Pulmonary artery endothelial cell (primary cell): ENCODE measurements at places on chromosomes 3 and 15. TPM values are rescaled to one million over a fixed set of nuclear protein-coding genes. Genes with fewer than 3 reads are reported as not detected.

- DNase-seq, result no peak
These were observed 93.7 kb upstream of the TBC1D5 start for GRCh38 chr3:17836092-17836491.

GRCh38 chr3:156483426-156483825, 71.5 kb downstream of the SSR3 start:
- DNase-seq, result peak; percentile 15

- no peak for DNase-seq
These were observed 31.1 kb downstream of the CYFIP1 start for GRCh38 chr15:22949074-22949547.

DNA sequence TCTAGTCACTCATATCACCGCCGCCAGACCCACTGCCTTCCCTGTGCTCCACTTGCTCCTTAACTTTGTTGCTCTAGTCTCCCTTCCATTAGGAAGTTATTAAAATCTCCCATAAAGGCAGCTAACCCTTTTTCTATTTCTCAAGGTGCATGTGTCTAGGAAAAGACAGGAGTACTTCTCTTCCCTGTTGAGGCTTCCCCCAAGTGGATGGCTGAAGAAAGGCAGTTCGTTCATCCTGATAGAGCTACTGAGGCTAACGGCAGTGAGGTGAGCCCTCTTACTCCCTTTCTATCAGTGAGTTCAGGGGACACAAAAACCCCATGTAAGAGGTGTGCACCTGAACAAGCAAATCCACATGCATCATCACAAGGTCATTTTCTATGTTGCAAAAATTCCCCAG, 397.8 kb downstream of the IGSF11 start:
- DNase-seq, result no peak

GRCh38 chr3:156145866-156146265, 25.5 kb downstream of the KCNAB1 start:
- DNase-seq, result no peak

Gene ZNF385D
- total RNA-seq, result 0.79 and 1.2 TPM in 2 replicates

DNA sequence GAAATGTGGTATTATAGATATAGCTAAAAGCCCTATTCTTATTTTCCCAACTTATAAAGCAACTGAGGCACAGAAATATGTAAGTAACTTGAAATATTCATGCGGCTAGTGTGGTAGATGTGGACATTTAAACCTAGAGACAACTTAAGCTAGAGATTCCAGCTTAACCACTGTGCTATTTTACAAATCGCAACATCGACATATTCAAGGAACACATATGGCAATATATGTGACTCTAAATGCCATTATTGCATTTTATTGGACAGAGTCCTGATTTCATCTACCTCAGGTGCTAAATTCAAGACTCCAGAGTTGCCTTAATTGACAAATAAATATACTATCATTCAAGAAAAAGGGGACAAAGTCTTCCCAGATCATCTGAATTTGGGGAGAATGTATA, 442.3 kb downstream of the NLGN1 start:
- DNase-seq, result no peak

DNA sequence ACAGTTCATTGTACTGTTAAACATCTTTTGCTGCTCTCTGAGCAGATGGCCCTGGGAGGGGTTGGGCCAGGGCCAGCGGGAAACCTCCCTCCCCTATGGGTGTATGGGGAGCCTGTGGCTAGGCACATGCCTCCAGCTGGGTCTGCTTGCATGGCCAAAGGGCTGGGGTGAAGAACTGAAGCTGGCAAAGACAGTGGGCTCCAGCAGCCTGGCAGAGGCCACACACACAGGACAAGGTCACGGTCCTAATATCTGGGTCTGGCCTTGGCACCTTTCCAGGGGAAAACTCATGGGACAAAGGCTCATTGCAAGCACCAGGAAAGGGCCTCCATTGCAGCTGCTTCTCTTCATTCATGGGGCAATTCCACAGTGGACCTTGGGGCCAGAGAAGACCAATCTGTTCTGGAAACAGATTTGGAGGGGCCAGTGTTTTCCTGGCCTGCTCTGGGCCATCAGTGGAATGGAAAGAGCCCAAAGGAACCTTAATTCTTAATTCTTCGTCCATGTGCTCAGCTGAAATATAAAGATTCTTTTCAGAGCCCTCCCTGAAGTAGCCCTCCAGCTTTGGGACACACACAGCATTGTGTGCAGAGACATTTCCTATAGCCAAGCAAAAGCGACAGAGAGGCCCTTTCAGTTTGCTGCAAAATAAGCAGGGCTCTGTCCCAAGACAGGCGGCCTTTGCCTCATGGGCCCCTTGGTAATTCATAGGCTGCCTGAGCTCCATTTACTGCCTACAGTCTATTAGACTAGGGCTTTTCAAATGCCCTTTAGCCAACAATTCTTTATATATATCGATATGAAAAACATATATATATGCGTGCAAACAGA, 11.3 kb upstream of the LIMD1 start:
- no peak for DNase-seq

GRCh38 chr3:105857601-105858000, 11.2 kb downstream of the CBLB start:
- DNase-seq, result no peak

GRCh38 chr3:115398506-115398905, 224.8 kb upstream of the GAP43 start:
- no peak for DNase-seq

Gene TERB2
- total RNA-seq, result not detected in 2 replicates

DNA sequence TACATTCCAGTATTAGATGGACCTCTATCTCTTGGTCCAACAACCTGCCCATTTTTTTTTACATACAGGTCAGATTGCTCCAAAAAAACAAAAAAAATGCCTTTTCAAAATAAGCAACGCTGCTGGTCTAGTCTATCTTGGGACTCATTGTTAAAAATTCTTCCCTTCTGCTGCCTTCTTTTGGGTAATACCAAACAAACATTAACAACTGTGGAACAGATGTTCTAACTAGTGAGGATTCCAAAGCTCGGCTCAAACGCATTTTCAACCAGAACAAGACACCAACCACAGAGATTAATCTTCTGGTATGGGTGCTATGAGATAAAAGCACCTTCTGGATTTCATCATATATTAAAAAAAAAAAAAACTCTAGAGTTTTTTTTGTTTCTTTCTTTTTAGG, 24.7 kb downstream of the ARHGAP31 start:
- DNase-seq, result no peak

Gene UROC1
- total RNA-seq, result not detected in 2 replicates

DNA sequence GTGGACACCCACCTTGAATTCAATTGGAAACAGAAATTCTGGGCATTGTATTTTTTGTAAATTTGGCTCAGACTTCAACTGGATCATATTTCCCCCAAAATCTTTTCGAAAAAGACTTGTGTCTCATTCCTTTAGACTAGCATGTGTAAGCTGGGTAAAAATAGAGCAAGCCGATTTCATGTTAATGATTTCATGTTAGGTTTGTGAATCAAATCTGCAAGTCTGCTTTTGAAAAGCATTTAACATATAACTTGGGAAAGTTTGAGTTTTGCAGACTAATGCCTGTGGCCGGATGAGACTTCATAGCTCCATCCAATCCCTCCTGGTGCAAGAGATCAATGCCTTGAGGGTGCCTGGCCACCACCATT, 64.5 kb downstream of the FLNB start:
- no peak for DNase-seq

Gene CLEC3B
- 0.11 and 0.26 TPM in 2 replicates for total RNA-seq

DNA sequence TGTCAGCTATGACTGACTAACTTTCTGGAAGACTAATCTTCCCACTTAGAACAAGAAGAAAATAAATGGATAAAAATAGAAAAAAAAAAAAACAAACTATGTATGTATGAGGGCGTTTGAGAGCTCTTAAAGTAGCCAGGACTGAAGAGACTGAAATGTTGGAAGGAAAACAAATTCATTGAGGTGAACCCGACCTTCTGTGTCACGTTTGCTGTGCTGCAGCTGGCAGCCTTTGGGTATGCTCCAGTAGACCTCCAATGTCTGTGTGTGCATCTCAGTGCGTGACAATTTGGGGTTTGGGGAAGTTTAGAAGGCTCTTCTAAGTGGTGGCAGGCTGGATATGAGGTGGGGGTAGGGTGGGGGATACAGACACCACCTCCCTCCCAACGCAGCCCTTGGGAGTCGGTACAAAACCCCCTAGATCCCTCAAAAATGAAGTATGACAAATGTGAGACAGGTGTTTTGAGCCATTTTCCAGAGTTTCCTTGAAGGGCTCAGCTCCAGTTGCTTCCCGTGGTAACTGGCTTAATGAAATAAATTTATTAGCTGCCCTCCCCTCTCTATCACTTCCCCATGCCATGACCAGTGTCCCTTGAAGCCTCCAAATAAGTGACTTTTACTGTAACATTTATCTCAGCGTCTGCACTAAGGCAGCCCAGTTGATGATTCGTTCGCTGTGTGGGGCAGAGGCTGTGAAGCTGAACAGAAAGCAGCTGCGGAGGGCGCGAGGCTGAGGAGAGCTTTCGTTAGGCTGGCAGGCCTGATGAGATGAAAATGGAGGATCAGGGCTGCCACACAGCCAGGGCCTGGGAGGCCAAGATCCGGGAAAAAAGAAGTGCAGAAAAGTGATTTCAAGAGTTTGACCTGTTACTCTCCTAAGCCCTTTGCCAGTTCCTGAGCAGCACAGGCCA, 34.9 kb upstream of the GABRB3 start:
- no peak for DNase-seq

- no peak for DNase-seq
These were observed 38.5 kb downstream of the SLCO2A1 start for GRCh38 chr3:133991209-133991608.

- DNase-seq, result no peak
These were observed 174.6 kb downstream of the STT3B start for GRCh38 chr3:31707286-31707685.

Gene PLA2G4B
- 0.26 and 0.85 TPM in 2 replicates for total RNA-seq

Gene VEPH1
- total RNA-seq, result 261 and 264 TPM in 2 replicates

GRCh38 chr15:95897651-95898050, 432.8 kb upstream of the NR2F2 start:
- DNase-seq, result no peak

DNA sequence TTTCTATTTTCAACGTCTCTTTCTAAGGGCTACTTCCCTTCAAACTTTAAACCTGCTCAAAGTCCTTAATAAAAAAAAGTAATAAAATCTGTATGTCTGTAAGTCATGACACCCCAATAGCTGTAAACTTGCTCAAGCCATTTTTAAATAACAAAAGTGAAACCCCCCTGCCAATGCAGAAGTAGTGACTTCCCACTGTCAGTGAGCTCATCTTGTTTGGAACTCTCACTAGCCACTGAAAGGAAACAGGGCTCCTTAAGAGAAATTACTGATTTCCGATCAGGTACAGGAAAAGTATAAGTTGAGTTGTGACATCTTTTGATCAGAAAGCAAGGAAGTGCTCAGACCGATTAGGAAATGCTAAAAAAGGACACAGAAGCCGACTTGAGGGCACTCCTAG, 27.6 kb upstream of the GPR171 start:
- DNase-seq, result no peak

- no peak for DNase-seq
These were observed 300.7 kb upstream of the GRM7 start for GRCh38 chr3:6560259-6560658.

GRCh38 chr15:90986790-90987507, 7.4 kb downstream of the PRC1 start:
- DNase-seq, result no peak

Gene PRR23A
- total RNA-seq, result not detected in 2 replicates

DNA sequence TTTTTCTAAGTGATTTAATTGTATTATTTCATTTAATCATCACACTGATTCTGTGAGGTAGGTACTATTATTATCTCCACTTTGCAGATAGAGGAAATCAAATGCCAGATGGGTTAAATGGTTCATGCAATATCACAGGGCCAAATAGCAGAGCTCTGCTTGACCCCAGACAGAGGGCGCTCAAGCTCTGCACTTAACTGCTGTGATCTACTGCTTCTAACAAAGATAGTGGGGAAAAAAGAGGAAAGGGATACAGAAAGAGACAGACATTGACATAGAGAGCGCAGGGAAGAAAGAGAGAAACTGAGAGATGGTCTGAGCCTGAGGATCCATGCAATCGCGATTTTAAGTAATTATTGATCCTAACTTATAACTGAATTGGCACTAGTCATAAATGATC, 279.1 kb upstream of the THRB start:
- peak; percentile 13 for DNase-seq

DNA sequence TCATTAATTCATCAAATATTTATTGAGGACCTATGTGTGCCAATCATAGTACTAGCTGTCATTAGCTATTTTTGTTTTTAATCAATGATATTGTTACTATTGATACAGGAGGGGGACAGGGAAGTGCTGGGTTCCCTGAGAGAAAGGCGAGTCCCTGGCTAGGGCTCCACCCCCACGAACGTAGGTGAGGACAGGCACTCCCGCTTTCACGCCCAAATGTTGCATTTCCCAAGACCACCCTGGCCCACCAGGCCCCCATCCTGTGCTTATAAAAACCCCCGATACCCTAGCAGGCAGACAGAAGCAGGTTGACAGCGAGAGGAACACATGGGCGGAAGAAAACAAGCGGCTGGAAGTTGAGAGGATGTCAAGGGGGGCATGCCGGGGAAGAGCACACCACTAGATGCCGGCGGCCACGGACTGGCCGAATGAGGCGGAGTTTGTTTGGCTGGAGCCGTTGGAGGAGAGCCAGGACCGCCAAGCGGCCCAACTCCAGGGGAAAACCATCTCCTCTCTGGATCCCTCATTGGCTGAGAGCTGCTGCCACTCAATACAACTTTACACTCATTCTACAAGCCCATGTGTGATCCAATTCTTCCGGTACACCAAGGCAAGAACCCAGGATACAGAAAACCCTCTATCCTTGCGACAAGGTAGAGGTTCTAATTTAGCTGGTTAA, 798.7 kb upstream of the SEMA6D start:
- DNase-seq, result no peak

DNA sequence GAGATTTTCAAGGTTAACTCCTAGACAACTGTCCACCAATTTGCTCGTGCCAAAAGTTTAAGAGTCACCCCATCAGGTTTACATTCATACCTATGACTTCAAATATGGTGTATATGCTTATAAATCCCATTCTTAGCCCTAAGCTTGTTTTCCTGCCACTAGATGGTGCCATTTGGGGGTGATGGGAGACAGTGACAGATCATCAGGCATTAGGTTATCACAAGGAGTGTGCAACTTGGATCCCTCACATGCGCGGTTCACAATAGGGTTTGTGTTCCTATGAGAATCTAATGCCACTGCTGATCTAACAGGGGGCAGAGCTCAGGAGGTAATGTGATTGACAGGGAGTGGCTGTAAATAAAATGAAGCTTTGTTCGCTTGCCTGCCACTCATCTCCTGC, 182.7 kb downstream of the CNTN6 start:
- DNase-seq, result no peak

- DNase-seq, result no peak
These were observed 4.9 kb upstream of the PAK6 start for GRCh38 chr15:40233727-40234577.

- DNase-seq, result peak; percentile 11
These were observed 50.8 kb upstream of the PLAAT1 start for GRCh38 chr3:193190146-193190786.

Gene NRG4
- total RNA-seq, result not detected in 2 replicates

DNA sequence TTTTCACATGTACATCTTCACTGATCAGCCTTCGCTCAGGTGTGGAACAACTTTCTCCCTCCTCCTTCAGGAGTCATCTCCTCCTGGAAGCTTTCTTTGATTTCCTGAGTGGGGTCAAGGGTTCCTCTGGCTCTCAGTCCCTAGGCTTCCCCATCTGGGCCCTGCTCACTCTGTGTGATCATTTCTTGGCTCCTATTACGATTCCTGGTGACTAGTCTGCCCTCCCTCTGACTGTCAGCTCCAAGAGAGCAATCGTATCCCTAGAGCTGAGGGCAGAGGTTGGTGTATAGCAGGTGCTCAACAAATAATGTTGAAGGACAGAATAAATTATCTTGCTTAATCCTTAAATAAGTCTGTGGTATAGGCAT, 15.3 kb upstream of the PRKCD start:
- DNase-seq, result no peak

- no peak for DNase-seq
These were observed 23.6 kb downstream of the KCNMB3 start for GRCh38 chr3:179227349-179227748.

Gene SNURF
- total RNA-seq, result 10.4 and 17.7 TPM in 2 replicates

Gene LMOD3
- not detected in 2 replicates for total RNA-seq
